Right ventricle myocardium superior (tissue), 1 donor: ENCODE measurements at places on chromosomes 6 and 20.

GRCh38 chr20:39773380-39774000 lies 811.3 kb downstream of the DHX35 start:
- no peak for DNase-seq

GRCh38 chr6:101517632-101518031 lies 124.1 kb downstream of the GRIK2 start:
- no peak for DNase-seq

GRCh38 chr20:44581515-44581914 lies 864 bp upstream of the PKIG start:
- no peak for DNase-seq

- peak; percentile 83 for DNase-seq
Observed at GRCh38 chr20:49928411-49929141, 7.6 kb upstream of the RNF114 start.

GRCh38 chr20:53276143-53276542 lies 304.0 kb downstream of the TSHZ2 start:
- peak; percentile 75 for DNase-seq

DNA sequence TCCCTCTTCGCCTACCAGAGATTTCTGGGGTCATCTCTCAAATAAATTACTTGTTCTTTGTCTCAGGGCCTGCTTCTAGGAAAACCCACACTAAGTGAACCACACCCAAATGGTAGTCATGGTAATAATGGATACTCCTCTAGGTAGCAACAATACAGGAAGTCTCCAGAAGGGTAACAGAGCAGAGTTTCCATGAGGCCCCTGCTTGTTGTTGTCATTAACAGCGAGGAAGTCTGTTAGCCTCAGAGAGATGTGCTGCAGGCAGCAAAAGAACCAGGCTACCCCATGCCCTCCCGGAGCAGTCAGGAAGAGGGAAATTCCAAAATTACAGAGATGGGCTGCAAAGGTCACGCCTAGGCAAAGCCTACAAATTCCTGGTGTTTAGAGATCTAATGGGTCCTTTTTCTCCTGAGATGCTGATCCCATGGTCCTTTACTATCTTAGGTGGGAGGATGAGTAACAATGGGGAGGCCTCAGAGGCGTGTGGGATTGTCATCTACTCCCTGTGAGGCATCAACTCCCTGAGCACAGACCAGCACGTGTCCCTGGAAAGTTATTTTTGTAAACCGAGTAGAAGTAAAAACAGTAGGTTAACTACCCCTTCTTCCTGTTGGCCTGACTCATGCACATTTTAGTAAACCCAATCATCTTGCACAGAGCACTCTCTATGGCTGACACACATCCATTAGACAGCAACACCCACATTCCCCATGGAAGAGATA lies 10.1 kb downstream of the ISM1 start:
- DNase-seq = no peak

GRCh38 chr6:53926505-53926904 lies 131.7 kb downstream of the LRRC1 start:
- DNase-seq = no peak

DNA sequence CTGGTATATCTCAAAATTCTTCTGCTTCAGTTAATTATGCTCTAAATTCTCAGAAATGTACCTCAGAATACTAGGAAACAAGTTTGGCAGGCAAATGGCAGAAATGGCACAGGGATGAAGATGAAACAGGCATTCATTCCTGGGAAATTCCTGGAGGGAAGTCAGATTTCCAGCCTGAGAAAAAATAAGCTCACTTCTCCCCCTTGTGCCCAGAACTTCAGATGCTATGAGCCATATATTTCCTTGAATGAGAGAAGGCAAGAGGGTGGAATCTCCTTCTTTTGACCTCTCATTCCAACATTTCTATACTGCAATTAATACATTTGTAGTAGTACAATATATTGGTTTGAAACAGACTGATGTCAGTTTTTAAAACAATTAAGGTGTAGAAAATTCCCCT lies 22.8 kb downstream of the RGS17 start:
- no peak for DNase-seq

GRCh38 chr6:42315991-42316970 lies 98.6 kb upstream of the MRPS10 start:
- DNase-seq = no peak

DNA sequence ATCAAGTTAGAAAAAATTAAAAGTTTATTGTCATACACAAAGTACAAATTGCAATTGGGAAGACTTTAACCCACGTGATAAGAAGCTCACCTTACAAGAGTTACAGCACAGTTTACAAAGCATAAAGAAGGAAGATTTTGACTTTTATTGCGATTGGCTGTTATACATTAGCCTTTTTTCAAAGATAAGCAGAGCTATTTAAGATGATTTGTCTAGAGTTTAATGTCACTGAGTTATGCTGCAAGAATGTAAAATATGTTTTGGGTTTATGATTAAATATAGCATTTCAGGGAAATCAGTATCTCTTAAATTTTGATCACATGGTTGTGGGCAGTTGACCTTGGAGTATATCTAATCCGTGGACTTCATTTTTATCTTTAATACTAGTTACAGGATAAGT lies 664.2 kb upstream of the PTCHD4 start:
- no peak for DNase-seq

- DNase-seq = peak; percentile 89
Observed at GRCh38 chr20:33667676-33668465, 1.1 kb downstream of the ACTL10 start.

GRCh38 chr6:38460186-38460585 lies 179.5 kb downstream of the BTBD9 start:
- DNase-seq = no peak

GRCh38 chr6:51049983-51050877 lies 231.6 kb downstream of the TFAP2B start:
- DNase-seq = no peak

DNA sequence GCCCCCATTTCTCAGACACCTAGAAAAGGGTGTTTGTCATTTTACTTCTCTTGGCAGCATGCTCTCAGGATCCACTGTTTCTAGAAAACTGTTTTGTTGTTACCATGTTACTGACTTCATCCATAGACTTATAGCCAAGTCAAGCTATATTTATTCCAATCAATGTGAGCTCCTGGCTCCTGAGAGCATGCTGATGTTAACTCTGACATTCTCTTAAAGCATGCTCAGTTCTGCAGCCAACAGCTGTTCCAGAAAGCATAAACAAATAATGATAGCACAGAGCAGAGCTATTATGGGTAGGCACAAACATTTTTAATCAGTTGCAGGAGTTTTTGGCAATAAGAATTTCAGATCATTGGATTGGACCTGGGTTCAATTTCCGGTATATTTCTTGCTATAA lies 92.4 kb upstream of the CEP85L start:
- DNase-seq = no peak

- DNase-seq = no peak
Observed at GRCh38 chr6:71015392-71015791, 58.5 kb upstream of the B3GAT2 start.

DNA sequence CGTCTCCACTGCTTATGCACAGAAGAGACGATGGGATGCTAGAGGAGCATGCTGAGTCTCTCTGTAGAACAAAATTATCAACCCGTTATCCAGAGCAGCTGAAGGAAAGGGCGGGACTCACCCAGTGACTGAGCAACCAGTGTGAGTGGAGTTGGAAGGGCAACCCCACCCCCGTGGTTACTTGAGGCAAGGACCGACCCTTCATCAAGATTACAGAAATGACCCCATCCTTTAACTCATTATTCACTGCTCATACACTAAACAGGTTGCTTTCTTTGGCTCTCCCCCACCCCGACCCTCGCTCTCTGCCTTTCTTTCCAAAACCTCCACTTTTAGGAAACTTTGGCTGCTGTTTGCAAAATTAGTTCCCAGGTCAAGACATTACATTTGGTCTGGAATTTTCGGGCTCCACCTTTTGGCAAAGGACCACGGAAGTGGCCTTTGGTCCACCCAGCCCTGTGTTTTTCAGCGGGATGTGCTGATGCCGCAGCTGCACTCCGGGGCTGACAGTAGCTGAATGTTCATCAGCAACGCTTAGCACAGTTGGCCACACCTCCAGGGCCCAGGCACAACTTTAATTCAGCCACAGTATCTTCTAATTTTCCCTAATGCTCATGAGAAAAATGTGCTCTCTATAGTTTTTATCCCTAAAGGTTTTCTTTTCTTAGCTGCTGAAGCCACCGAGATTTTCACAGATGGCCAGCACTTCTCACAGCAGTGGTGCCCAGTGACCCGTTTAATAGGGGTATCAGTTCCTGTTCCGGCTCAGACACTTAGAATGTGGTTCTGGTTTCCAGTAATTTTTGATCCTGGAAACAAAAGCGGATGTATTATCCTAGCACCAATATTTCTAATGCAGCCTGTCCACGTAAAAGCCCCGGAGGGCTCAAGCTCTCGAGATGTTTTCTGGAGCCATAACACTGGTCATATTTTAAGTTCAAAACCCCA lies 103.6 kb upstream of the NXT1 start:
- DNase-seq = peak; percentile 74

GRCh38 chr20:49179368-49180277 lies 8.5 kb downstream of the STAU1 start:
- no peak for DNase-seq
